ENCODE measurements at places on chromosomes 7 and 10.

DNA sequence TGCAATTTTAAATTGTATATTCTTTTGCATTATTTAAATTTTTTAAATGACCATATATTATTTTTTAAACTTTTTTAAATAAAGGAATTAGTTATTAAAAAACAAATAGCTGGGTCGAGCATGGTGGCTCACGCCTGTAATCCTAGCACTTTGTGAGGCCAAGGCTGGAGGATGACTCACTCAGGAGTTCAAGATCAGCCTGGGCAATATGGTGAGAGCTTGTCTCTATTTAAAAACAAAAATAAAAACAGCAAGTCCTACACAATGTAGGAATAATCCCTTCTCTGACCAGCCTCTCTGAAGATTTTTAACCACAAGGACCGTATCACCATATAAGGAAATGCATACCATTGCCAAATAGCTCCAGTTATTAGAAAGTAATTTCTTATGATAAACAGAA lies 19.6 kb downstream of the NOC3L start:
- DNase-seq, result no peak

DNA sequence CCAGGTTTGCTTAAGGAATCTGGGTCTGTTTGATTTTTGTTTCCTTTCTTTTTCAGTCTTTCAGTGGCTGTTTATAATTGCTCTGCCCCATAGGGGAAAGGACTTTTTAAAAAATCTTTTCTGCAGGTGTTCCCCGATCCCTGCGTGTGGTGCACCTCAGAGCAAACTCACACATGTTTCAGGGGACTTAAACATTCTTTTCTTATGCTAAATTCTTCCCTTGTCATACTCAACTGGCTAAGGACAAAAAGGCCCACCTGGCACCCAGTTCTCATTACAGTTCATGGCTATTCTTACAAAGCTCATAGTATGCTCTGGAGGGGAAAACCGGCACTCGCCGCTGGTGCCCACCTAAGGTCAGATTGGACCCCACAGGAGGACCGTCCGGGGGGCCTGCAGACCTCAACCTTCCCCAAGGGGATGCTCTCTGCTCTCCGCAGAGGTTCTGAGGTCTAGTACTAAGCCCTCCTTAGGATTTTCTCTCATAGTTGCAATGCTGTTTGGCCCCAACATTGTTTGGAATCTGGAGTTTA lies 220.3 kb downstream of the HGF start:
- DNase-seq, result no peak

DNA sequence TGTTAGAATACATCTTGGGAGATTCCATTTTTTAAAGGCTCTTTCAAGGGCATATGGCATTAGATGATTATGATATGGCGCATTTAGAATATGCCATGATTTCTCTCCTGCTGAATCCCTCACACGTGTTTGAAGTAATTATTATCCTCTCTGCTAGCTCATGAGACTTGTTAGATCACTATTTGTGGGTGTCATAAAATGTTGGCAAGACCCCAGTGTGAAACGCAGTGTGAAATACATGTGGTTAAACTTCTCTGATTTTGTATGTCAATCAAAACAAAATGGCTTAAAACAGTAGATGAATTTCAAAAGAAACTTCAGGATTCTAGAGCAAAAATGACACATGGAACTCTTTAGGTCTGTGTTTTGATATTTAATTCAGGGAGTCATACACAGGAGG lies 560.8 kb downstream of the AUTS2 start:
- DNase-seq, result no peak

GRCh38 chr10:118401708-118402193 lies 59.6 kb upstream of the FAM204A start:
- no peak for DNase-seq

- no peak for DNase-seq
Observed at GRCh38 chr7:69042138-69042537, 556.1 kb upstream of the AUTS2 start.
